SIG-M5 (cell line): ENCODE measurements at places on chromosomes 7 and 10.

DNA sequence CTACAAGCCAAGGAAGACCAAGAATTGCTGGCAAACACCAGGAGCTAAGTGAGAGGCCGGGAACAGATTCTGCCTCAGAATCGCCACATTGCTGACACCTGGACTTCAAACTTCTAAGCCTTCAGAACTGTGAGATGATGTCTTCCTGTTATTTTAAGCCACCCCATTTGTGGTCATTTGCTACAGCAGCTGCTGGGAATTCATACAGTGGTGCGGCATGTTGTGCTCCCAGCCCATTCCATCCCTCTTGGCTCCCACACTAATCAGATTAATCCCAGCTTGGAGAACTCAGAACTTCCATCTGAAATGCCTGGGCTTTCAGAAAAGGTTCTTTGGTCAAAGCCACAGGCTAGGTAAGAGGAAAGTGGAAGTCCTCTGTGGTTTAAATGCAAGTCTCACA is 24.9 kb downstream of the TCAF1 start:
- DNase-seq = no peak

GRCh38 chr10:130804778-130805634 is 506.5 kb downstream of the TCERG1L start:
- DNase-seq = no peak

GRCh38 chr10:1515121-1515779 is 222.1 kb downstream of the ADARB2 start:
- DNase-seq = no peak

- no peak for DNase-seq
Measured at GRCh38 chr7:79386688-79387422, 66.6 kb downstream of the MAGI2 start.

- DNase-seq = no peak
Measured at GRCh38 chr7:75931680-75932079, 16.7 kb downstream of the POR start.

DNA sequence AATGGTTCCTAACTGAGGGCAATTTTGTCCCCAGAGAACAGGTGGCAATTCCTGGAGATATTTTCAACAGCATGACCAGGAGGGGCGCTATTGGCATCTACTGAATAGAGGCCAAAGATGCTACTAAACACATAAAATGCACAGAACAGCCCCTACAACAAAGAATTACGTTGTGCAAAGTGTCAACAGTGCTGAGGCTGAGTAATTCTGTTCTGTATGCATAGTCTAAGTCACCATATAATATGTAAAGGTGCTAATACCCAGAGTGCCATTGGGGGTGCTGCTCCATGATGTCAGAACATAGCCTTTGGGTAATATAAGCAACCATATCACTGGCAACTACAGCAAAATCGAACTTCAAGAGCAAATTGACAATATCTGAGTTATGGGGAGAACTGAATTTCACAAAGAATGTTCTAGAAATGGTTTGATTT is 213.3 kb upstream of the PHYHIPL start:
- DNase-seq = no peak

DNA sequence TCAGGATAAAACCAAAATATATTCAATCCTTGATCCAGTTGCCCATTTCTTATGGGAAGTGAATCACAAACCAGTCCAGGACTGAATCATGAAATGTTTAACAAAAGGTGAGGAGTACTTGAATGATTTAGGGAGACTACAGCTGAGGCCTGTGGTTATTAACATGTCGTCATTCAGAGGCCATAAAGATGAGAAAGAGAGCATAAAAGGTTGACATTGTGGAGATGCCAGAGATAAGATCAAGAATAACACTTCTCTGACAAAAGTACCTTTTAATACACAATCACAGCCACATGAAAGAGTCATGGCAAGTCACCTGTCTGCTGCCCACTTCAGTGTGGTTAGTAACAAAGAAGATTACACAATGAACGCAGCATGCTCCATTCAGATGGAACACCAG is 1195.7 kb upstream of the SORCS1 start:
- no peak for DNase-seq

DNA sequence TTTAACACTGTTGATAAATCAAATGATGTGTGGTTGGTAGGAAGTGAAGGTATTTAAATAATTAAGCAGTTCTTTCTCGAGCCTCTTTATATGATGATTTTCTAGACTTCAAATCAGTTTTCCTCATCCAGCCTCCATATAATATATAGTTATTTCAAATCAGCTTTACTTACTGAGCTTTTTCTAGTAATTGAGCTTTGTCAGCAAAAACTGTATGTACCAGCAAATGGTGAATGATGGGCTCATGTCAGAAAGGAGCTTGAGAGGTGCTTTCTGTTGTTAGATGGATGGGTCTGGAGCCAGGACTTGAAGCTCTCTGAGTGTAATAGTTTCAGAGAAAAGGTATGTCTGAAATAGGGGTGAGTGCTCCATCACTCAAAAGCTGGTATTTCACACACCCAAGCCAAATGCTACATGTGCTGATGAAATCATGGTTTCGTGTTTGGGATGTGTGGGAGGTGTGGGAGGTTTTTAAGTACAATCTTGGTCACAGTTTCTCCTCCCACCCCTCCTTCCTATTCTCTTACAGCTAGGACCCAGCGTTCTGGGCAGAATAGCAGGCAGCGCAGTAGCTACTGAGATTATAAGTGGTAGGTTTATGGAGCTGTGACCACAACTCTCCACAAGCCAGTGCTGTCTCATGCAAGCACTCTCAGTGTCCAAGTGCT is 55.8 kb downstream of the LRMDA start:
- no peak for DNase-seq

DNA sequence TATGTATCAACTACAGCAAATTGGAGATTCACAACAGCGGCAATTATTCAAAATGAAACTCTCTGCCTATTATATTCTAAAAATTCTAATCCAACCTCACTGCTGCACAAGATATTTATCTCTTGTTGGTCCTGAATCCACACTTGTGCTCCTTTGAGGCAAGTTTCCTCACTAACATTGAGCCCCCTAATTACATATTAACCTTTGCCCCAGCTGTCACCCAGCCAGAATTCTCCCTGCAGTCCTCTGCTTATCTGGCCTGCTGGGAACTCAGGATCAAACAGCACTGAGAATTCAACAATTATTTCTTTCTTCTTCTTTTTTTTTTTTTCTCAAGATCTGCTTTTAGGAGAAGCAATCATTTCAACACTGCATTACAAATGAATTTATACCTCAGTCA is 21.5 kb upstream of the PLAC9 start:
- DNase-seq = no peak

- no peak for DNase-seq
Measured at GRCh38 chr10:87575851-87576250, 71.2 kb downstream of the MINPP1 start.
